Umbilical cord (tissue), 2 donors: ENCODE measurements at places on chromosomes 2 and 18. TPM values are rescaled to one million over a fixed set of nuclear protein-coding genes. Genes with fewer than 3 reads are reported as not detected.

The TUBA4B gene
- 0.72 TPM for total RNA-seq

The CPS1 gene
- 27.4 TPM for total RNA-seq

The PSMA8 gene
- 6.3 TPM for total RNA-seq

The PARD3B gene
- total RNA-seq: 27.7 TPM

The NOSTRIN gene
- 22.9 TPM for total RNA-seq

The SP140 gene
- total RNA-seq: 8.2 TPM

The NT5DC4 gene
- total RNA-seq: 1.2 TPM

The HOXD13 gene
- total RNA-seq: 4.8 TPM

The AGAP1 gene
- total RNA-seq: 13.5 TPM

The BCL11A gene
- total RNA-seq: 10.1 TPM
